CD4-positive, alpha-beta T cell treated with Interleukin-4 for 1 hour (primary cell): ENCODE measurements at places on chromosomes 5 and 9.

DNA sequence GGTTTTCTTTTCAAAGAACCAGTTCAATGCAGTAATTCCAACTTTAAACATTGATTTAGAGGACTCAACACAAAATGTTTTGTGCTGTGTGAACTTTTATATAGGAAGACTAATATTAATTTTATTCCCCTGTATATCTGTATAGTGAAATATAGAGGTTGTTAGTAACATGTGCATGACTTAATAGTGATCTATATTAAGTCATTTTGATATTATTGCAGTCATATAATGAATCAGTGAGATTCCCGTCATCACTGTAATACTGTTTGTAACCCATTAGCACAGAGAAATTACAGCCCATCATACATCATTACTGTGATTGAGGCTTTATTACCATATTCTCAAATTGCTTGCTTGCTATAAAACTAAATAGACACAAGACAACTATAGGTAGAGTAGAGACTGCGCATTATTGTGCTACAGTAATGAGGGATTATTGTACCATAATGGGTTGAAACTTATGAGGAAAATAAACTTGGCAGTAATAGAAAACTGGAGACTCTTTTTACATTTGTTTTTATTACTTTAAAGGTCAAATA, 170.7 kb downstream of the RANBP17 start:
- DNase-seq, result no peak

GRCh38 chr5:173703466-173703865, 87.0 kb upstream of the BOD1 start:
- no peak for DNase-seq

DNA sequence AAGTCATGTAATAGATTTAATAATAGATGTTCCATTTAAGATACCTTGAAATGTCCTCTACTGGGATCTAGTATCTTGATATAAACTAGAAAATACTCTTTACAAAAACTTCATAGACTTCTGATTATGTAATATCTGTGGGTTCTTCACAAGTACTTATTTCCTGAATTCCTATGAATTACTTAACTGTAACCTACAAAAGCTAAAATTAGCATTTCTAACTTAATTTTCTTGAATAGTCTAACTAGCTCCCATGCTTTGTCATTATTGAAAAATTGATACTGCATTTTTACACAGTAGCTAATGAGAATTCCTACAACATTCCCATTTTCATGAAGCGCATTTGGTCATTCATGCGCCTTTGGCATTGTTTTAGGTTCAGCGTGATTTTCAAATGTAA, 1828.2 kb downstream of the MAT2B start:
- DNase-seq, result no peak

DNA sequence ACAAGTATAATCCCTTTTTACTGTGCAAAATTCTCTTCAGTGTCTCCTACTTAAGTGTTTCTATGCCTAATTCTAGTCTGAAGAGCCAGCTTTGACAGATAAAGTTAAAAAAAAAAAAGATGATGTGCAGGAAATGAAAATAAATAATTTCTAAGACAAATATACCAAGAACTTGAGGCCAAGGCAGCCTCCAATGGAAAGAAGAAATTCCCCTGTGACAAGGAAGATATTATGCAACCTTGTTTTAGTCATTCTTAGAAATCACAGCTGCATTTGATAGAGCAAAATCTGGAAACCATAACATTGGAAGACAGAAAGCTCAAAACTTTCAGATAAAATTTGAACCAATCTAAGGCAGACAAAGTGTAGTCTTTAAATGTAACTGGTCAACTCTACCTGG, 375.9 kb upstream of the TLE4 start:
- DNase-seq, result no peak

- DNase-seq, result no peak
These were observed 14.4 kb downstream of the RALGDS start for GRCh38 chr9:133106511-133107244.

DNA sequence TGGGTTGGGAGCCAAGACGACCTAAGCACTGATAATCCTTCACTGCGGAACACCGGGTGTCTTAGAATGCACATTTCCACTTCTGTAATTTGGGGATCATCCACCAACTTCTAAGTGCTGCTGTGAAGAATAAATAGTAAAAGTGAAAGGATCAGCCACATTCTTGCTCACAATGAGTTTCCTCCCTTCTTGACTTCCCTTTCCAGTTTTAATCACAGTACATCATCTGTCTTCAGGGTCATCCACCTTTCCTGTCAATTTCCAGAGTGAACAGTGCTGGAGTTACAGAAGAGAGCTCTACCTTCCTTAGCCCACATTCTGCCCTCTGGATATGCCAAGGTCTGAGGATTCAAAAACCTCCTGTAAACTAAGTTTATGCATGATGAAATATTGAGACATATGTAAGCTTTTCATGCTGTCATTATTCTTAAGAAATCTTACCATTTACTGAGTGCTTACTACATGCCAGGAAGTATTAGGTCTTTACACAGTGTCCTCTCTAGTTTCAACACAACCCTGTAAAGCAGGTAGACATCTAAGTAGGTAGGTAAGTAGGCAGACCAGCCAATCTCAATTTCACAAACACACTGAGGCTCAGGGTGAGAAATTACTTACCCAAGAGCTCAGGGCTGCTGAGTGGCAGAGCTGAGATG, 105.2 kb downstream of the CDK5RAP2 start:
- no peak for DNase-seq
